Lower leg skin (tissue), 4 donors: ENCODE measurements at places on chromosomes 2 and 18. TPM values are rescaled to one million over a fixed set of nuclear protein-coding genes. Genes with fewer than 3 reads are reported as not detected.
A peak's percentile ranks its signal among the peaks of the same experiment; 100 is the strongest.

The EFEMP1 gene
- 91.0 TPM for total RNA-seq

The OST4 gene
- total RNA-seq, result 144 TPM

The DLX1 gene
- total RNA-seq, result 0.52 TPM

The ALPP gene
- not detected for total RNA-seq

The KLHL41 gene
- 0.13 TPM for total RNA-seq

The ALPG gene
- total RNA-seq, result not detected

- DNase-seq, result peak; percentile 96
These were observed 26.0 kb upstream of the SP3 start for GRCh38 chr2:173990970-173991819.

DNA sequence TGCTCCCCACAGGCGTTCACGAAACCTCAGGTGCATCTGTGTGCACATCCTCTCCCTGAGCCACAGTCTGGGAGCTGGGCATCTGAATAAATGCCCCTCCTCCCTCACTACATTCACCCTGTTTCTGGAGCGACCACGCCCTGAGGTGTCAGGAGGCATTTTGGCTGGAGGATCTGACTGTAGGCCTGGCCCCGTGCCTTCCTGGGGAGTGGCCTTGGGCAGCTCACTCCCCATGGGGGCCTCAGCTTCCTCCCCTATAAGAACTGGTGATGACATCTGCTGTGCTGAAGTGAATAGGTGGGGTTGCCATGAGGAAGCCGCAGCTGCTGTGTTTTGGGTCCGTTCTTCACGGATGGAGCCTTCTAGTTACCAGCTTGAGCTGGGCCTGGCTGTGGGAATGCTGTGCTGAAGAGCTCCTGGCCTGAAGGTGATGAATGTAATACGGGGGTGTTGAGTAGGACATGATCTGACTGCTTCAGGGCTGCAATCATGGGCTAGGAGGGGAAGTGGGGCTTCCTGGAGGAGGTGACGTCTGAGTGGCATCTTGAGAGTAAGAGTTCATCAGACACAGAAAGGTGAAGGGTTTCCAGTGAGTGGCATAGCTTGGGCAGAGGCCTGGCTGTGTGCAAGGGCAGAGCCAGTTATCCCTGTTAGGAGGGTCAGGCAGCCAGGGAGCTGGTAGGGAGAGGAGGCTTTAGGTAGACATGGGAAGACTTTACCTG, 58.2 kb downstream of the GLI2 start:
- DNase-seq, result no peak

DNA sequence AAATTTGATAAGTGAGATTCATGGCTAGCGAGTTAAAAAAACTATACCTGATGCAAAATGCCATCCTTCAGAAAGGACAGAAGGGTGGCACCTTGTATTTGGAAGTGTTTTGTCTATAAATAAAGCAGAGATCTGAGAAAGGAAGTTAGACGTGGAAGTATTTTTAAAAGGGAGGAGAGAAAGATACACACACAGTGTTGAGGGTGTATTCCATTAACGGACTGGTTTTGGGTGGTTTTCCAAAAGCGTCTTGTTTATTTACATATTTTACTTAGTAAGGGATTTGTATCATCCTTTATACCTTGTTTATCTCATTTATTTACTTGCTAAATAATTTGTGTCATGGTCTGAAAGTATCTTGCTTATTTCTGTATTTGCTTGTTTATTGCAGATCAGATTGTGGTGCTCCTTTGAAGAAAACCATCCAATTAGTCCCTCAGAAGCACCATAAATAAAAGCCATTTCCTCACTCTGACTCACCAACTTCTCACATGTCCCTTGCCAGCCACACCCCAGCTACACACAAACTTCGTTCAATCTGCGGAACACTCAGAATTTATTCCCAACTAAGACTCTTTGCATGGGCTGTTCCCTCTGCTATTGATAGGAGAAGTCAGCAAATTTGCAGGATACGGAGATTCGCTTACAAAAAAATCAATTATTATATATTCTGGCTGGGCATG, 90.8 kb downstream of the FAM124B start:
- DNase-seq, result no peak

DNA sequence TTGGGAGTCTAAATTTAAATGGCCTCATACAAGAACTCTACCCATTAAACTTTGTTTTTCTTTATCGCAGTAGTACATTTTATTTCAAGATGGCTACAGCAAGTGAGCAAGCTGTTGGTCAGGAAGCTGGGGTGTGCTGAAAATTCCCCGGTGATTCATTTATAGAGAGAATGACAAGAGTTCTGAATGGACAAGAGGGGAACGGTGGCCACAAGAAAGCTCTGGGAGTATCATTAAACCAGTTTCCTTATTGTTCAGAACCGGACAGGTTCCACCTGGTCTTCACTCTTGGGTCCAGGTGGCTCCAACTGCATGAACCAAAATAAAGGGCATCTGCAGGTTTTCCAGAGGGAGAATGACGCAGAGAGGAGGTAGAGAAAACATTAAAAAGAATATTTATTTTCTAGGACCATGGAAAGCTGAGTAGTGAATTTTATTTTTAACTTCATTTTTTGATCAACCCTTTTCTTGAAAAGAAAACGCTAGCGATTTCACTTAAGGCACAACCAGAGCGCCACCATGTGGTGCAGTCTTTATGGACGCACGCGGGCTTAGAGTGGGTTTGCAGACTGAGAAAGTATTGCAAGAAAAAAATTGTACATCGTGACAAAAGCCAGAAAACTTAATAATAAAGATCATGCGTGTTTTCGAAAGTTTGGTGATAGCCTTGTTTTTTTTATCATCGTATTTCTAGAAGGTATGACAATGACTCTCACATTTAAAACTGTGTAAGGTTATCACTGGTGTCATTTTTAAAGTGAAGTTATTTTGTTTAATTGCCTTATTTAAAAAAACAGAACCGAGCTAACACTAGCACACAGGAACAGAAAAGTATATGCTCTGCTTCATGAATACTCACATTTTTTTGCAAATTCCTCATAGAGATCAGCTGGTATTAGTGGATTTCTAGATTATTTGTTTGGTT, 97.9 kb upstream of the NOL4 start:
- DNase-seq, result no peak

- no peak for DNase-seq
These were observed 34.9 kb upstream of the CYP26B1 start for GRCh38 chr2:72182547-72182946.

GRCh38 chr2:238596571-238597551, 170.1 kb downstream of the ASB1 start:
- DNase-seq, result peak; percentile 60

DNA sequence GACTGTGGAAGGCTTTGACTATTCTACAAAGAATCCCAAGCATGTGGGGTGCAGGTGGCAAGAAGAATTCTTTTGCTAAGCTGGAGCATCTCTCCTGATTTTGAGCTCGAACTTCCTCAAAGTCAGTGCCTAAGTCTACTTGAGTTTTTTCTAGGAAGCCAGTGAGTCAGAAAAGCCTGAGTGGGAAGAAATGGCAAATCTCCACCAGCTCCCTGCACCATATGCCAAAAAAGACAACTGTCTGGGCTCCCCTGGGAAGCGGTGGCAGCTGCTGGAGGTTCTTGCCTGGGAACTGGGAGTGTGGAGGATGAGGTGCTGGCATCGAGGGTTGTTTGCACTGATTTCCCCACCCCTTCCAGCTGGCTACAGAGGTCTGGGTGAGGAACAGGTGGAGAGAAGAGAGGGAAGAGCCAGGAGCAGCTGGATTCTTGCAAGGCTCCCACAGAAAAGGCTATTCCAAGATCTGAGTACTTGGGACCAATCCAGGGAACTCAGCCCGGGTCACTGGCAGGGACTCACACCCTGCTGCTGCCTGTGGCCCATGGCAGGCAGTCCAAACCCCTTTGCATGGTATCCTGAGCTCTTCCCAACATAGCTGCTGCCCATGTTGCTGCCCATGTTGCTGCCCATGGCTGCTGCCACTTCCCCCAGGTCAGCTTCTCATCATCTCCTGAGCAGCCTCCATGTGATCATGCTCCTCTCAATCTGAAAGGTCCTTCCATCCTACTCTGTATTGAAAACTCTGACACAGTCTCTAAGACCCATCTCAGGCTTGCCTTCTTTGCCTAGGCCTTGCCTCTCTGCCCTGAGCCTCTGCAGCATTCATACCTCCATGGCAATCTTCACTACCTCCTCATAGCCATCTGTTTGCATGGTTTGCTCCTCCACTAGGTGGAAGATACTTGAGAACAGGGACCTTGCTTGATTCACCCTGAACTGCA, 128.3 kb upstream of the SPATS2L start:
- DNase-seq, result no peak

- no peak for DNase-seq
These were observed 5.8 kb downstream of the ERMN start for GRCh38 chr2:157319795-157320194.

- no peak for DNase-seq
These were observed 287.2 kb downstream of the CYP26B1 start for GRCh38 chr2:71860381-71860926.
